Activated B cell treated with CpG ODN at 0.5 μM for 24 hours (primary cell): ENCODE measurements at places on chromosomes 2 and 18.

- no peak for DNase-seq
- H3K27ac ChIP-seq, result no peak overlapping the region
- peaks cover 80% of the 10 kb centered on the region for H3K36me3 ChIP-seq
Measured at GRCh38 chr2:37020212-37020886, 54.0 kb upstream of the STRN start.

DNA sequence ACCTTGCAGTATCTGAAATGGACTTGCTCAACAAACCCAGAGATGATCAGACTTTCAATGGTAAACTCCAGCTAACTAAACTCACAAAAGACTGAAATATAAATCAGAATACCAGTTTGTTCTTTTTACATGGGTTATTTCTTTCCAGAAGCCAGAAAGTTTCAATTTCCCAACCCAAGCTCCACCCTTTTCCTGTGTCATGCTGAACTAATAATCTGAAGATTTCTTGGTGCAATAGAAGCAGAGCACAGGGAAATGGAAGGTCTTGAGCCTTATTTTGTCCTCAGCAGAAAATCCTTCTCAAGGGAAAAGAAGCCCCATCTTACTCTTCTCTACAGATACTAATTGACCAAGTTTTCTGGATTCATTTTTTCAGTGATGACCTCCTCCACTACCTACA is 93.3 kb upstream of the PAPOLG start:
- H3K4me1 ChIP-seq, result peaks cover 56% of the 10 kb centered on the region
- H3K4me3 ChIP-seq, result peak overlapping the region; percentile 8
- H3K27me3 ChIP-seq, result no peaks in the 10 kb centered on the region
- no peaks in the 10 kb centered on the region for H3K36me3 ChIP-seq
- no peak for DNase-seq

DNA sequence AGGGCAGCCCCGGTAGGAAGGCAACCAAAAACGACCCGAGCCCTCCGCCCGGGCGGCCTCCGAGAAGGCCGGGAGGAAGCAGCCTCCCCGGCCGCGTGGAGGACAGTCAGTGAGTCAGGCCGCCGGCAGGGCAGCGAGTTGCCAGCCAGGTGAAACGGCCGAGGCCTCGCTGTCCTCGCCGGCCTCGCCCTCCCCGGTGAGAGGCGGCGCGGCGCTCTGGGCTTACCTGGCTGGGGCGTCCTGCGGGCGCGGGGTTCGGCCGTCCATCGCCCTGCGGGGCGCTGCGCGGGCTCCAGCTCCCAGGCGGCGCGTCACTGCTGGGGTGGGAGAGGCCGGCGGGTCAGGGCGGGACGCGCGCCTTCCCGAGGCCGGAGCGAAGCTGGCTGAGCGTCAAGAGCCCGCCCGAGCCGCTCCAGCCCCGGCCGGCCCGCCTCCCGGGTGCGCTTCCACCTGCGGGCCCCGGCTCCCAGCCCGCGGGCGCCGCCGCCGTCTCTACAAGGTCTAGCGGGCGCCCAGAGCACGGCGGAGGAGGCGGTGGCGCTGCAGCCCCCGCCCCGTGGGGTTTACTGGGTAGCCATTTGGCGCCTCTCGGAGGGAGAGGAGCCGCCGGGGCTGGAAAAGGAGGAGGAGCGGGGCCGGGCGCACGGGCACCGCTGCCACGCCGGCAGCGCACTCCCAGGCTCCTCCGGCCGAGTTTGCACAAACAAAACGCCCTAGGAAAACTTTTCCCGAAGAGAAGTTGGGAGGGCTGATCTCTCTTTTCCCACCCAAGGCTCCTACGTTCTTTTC is 499 bp downstream of the COBLL1 start:
- peaks cover 16% of the 10 kb centered on the region for H3K36me3 ChIP-seq
- peak; percentile 74 for DNase-seq
- no peaks in the 10 kb centered on the region for H3K27me3 ChIP-seq
- peak overlapping the region; percentile 91 for H3K27ac ChIP-seq

- H3K36me3 ChIP-seq, result peaks cover 3% of the 10 kb centered on the region
- H3K4me1 ChIP-seq, result peaks cover 36% of the 10 kb centered on the region
- H3K27ac ChIP-seq, result no peak overlapping the region
- H3K27me3 ChIP-seq, result peaks cover 74% of the 10 kb centered on the region
Measured at GRCh38 chr18:57081899-57082298, 65.0 kb upstream of the BOD1L2 start.

GRCh38 chr2:106107509-106108131 is 86.5 kb downstream of the UXS1 start:
- H3K27me3 ChIP-seq, result no peaks in the 10 kb centered on the region
- DNase-seq, result peak; percentile 40
- no peak overlapping the region for H3K27ac ChIP-seq
- H3K4me1 ChIP-seq, result peaks cover 2% of the 10 kb centered on the region
- peaks cover 17% of the 10 kb centered on the region for H3K36me3 ChIP-seq

DNA sequence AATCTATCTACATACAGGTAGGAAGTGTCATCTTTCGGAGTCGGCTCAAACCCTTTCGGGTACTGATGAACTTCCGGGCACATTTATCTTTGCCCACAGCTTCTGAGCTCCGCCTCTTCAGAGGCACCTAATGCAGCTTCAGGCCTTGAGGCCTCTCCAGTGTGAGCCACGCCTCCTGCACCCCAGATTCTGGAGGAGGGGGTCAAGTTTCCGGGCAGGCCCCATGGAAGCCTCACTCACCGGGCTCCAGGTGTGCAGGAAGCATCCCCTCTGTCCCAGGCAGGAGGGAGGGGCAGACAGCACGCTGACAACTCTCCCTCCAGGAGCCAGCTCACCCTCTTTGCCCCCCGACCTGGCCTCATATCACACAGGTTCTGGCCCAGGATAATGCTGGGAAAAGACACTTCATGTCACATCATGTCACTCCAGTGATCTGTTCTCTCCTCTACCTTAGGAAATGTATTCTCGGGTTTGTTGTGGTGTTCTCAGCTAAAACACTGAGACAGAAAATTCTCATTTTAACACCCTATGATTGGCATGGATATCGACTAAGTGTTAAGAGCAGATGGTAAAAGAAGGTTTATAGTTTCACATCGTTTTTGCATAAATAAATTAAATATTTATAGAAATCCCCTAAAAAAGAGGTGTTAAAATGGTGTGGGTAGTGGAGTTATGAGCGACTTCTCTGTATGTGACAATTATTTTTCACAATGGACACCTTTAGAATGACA is 46.2 kb upstream of the COPS8 start:
- DNase-seq, result no peak
- no peaks in the 10 kb centered on the region for H3K36me3 ChIP-seq
- H3K4me3 ChIP-seq, result no peak overlapping the region
- H3K4me1 ChIP-seq, result no peaks in the 10 kb centered on the region

- no peaks in the 10 kb centered on the region for H3K36me3 ChIP-seq
- no peak overlapping the region for H3K4me3 ChIP-seq
- no peak overlapping the region for H3K27ac ChIP-seq
- DNase-seq, result no peak
- peaks cover 2% of the 10 kb centered on the region for H3K27me3 ChIP-seq
Measured at GRCh38 chr2:114580691-114581090, 138.2 kb downstream of the DPP10 start.

DNA sequence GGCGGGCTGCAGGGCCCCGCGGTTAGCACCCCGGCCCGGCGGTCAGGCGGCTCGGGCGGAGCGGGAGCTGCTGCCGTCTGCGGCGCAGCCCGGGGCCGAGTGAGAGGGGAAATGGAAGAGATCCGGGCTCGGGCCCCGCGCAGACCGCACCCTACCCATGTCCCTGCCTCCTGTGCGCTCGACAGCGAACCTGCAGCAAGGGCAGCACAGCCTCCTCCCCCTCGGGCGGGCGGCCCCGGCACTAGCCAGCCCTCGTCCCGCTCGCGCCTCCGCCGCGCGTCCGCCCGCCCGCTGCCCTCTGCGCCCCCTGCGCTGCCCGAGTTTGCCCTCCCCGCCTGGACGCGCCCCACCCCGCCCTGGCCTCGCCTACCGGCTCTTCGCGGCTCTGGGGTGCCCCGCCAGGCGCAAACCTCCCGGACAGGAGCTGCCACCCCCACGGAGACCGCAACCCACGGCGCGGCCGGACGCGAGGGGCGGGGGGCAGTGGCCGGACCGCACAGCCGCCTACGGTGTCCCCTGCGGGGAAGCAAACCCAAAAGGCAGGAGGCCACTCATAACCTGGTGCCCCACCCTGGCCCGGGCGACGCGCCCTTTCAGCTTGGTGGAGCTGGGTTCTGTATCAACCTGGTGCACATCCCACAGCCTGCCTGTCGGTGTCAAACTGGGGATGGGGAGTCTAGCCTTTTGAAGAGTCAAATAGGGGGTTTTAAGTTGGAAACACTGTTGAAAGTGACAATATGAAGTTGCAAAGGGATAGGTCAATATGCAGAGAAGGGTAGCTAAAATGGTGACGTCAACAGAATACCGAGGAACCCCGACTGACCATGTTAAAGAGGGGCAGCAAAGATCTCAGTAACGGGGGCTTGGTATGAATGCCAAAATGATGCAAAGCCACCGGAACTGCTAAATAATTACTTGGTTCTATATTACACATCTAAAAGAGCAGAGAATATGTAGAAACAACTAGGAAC is at the start of gene IHH:
Gene IHH (minus strand): TSS at position 101 of the 971 bp plus-strand sequence. CDS start 454 bp downstream, outside the sequence.
- peak within 1 kb of the TSS; percentile 41 for H3K4me3 ChIP-seq
- peaks cover 52% of the 10 kb centered on the region for H3K27me3 ChIP-seq
- peak; percentile 19 for DNase-seq
- no peaks in the 10 kb centered on the region for H3K36me3 ChIP-seq
- H3K27ac ChIP-seq, result no peak within 1 kb of the TSS
- peaks cover 32% of the 10 kb centered on the region for H3K4me1 ChIP-seq

DNA sequence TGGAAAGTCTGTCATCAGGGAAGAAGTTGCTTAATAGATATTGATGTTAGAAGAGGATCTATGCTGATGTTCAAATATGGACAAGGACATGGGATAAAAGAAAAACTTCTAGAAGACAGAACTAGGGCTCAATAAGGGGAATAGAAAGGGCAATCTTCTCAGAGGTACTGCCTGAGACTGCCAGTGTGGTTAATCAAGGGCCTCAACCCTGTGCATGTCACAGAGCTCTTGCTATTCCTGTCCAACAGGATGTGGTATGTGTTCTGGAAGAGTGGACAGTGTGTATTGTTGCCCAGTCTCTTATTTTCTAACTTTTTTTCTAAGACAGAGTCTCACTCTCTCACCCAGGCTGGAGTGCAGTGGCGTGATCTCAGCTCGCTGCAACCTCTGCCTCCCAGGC is 27.8 kb upstream of the RNF125 start:
- no peaks in the 10 kb centered on the region for H3K36me3 ChIP-seq
- H3K4me1 ChIP-seq, result peaks cover 13% of the 10 kb centered on the region
- no peaks in the 10 kb centered on the region for H3K27me3 ChIP-seq
- H3K4me3 ChIP-seq, result no peak overlapping the region

GRCh38 chr18:52652391-52652790 is 312.4 kb downstream of the DCC start:
- H3K27me3 ChIP-seq, result no peaks in the 10 kb centered on the region
- no peak overlapping the region for H3K27ac ChIP-seq
- H3K4me3 ChIP-seq, result no peak overlapping the region
- DNase-seq, result no peak

GRCh38 chr2:60405271-60405919 is 148.1 kb downstream of the BCL11A start:
- DNase-seq, result no peak
- no peak overlapping the region for H3K4me3 ChIP-seq
- H3K36me3 ChIP-seq, result no peaks in the 10 kb centered on the region
- H3K4me1 ChIP-seq, result peaks cover 81% of the 10 kb centered on the region
- peak overlapping the region; percentile 70 for H3K27ac ChIP-seq
